ENCODE measurements at places on chromosomes 7 and 10.

- DNase-seq = no peak
These were observed 406.1 kb upstream of the FZD8 start for GRCh38 chr10:36048236-36048635.

DNA sequence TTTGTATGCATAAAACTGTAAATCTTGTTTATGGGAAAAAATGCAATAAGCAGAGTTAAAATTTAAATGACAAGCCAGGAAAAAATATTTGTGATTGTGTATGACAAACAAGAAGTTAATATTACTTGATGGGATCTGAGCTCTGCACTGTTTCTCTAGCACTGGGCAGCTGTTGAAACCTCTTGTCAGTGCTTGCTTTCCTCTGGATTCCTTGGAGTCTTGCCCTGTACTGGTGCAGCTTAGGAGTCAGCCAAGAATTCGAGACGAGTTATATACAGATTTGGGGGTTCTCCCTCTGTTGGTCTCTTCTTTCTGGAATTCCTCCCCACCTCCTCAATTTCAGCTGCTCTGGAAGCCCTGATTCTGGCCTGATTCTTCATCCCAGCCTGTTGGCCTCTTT, 24.3 kb upstream of the OPN4 start:
- DNase-seq = no peak

DNA sequence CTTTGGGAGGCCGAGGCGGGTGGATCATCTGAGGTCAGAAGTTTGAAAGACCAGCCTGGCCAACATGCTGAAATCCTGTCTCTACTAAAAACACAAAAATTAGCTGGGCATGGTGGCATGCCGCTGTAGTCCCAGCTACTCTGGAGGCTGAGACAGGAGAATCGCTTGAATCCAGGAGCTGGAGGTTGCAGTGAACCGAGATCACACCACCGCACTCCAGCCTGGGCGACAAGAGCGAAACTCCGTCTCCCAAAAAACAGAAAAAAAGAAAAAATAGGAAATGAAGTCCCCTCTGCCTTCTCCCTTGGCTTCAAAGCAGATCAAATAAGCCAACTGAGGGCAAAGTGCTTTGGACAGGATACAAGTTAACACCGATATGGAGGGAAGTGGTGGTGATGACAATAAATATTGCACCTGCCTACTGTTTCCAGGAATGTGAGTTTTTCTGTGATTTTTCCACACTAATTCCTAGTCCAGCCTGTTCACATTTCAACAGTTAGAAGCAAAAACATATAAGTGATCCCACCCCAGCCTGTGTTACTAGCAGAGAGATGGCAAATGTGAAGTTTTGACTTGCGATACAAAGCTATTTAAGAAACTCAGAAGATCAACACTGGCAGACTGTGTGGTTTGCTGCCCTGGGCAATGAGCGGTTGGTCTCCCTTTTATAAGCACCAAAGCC, 291.2 kb upstream of the AOAH start:
- DNase-seq = no peak

DNA sequence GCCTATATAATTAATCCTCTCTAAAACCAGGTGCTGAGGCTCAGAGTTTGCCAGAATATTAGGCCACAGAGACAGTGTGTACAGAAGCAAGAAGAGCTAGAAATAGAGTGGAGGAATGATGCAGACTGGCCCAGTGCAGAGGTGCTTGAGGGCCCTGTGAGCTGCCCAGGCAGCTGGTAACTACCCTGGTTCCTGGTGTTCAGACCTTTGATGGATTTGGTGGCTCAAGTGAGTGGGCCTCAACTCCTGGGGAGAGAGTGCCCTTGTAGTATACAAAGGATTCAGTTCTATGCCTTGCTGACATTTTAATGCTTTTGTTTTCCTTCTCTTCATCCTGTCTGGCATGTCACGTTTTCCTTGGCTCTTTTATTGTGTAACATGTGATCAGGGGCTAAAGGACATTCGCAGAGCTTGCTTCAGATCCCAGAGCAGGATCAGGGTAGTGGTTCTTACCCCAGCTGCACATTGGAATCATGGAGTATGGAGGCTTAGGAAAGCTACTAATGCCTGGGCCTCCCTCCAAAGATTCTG, 20.0 kb downstream of the LRRC4 start:
- no peak for DNase-seq

DNA sequence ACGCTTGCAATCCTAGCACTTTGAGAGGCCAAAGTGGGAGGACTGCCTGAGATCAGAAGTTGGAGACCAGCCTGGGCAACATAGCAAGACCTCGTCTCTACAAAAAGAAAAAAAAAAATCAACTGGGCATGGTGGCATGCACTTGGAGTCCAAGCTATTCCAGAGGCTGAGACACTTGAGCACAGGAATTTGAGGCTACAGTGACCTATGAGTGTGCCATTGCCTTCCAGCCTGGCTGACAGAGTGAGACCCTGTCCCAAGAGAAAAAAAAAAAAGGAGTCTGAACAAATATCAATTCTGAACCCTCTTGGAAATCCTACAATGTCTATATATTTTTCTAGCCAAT, 126.8 kb upstream of the NRP1 start:
- no peak for DNase-seq

- no peak for DNase-seq
These were observed 166.3 kb downstream of the RNF133 start for GRCh38 chr7:122532406-122533269.

- no peak for DNase-seq
These were observed 5.9 kb upstream of the INHBA start for GRCh38 chr7:41708581-41709358.

DNA sequence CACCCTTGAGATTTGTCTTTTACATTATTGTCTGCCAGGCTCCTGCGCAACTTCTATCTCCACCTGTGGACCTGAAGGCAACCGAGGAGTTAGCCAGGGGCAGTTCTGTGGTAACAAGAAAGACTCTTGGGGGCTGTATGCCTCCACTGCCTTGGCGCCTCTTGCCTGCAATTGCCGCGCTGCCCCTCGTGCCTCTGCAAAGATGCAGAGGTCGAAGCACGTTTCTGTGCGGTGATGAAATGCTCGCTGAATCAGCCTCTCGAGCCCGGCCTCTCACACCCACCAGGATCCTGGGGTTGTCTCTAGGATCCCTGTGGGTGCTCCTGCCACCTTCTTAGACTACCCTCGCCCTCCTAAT, 486 bp upstream of the LHFPL3 start:
- no peak for DNase-seq

DNA sequence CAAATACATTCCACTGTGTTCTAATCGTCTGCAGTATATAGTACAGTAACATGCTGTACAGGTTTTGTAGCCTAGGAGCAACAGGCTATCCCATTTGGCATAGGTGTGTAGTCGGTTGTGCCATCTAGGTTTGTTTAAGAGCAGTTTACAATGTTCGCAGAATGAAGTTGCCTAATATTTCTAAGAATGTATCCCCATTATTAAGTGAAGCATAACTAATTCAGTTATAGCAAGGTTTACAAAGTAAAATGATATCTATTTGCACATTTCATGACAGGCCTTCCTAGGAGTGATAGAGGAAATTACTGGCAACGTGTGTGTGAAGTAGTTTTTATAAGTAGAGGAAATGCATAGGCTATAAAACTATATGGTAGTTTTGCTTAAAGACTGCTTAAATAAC, 4.0 kb downstream of the CREM start:
- DNase-seq = no peak

GRCh38 chr10:29862923-29863614, 196.3 kb downstream of the JCAD start:
- DNase-seq = no peak

DNA sequence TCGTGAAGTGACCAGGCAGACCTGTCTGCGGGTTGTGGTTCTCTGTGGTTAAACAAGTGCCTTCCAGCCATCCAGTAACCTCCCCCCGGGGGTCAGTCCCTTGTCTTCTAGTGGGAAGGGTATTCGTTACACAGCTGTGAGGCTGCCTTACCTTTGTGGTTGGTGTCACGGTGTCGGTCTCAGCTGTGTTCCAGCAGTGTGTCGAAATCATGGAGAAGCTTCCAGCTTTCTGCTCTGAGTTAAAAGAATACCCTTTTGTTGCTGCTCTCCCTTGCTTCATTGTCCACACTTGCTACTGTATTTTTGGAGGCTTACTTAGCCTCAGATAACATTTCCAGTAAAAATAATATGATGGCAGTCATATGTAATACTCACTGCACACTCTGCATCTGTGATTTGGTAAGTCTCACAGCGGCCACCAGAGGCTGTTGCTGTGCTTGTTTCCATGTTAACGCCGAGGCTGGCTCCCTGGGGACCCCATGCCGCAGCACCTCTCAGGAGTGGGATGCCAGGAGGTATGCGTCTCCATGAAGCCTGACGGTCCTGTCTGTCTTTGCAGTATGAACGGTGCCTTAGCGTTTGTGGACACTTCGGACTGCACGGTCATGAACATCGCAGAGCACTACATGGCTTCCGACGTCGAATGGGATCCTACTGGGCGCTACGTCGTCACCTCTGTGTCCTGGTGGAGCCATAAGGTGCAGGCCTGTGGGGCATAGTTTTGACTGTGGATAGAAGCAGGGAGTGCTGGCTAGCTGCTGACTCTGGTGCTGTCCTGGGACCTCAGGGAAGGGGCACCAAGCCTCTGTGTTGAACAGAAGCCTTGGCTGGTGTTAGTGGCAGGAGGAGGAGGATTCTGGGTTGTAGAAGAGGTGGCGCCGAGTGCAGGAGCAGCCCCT, 20.5 kb downstream of the EIF3B start:
- DNase-seq = no peak

DNA sequence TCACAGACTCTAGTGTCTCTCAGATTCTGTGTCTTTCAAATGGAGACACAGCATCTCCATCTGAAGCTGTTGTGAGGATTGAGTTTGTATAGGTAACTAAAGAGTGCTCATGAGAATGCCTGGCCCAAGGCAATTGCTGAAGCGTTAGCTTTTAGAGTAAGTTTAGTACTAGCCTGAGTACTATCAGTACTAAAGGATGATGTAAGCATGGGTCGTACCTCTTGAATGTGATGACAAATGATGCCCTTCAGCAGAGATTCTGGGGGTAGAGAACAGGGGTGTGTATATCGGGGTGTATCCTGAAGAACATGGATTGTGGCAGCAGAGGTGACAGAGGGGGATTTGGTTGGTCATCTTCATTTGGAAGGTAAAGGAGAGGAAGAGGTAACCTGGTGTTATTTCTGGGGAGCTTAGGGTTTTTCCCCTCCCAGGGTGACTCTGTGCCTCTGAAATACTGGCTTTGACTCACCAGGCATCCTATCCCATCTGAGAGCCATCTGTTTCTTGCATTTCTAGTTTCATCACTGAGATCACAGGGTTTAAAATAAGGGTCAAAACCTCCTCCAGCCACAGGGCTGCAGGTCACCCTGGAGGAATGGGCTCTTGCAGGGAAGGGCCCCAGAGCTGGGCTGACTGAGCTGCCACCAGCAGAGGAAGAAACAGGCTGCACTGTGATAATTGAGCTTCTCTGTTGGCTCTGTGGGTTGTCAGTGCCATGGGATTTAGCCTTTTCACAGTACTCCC, 756.0 kb downstream of the KCNMA1 start:
- no peak for DNase-seq

DNA sequence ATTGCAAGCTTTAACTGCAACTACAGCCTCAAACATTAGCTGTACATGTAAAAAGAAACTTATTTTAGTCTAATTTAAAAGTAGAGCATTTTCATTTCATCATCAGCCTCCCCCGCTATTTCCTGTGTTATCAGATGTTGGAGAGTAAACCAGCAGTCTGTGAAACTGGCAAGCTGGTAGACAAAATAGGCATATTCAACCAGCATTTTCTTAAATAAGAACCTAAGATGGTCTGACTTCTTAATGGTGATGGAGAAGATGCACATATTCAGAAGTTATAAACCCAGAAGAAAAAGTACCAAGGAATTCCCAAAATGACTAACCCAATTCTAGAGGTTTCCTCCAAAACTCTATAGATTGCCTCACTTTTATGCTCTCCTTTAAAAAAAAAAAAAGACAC, 24.9 kb downstream of the PIK3AP1 start:
- no peak for DNase-seq

DNA sequence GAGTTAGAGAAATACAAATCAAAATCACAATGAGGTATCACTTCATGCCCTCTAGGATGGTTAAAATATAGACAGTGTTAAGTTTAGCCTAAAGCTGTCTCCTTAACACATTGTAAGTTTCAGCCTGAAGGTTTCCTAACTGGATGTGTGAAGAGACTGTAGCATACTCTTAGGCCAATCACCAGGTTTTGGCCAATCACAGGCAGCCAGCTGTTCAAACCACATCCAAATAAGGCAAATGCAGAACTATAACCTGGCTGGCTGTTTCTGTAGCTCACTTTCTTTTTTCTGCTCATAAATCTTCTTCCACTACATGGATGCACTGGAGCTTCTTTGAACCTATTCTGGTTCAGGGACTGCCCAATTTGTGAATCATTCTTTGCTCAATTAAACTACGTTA, 19.7 kb downstream of the ESYT2 start:
- no peak for DNase-seq

- no peak for DNase-seq
These were observed 529.4 kb upstream of the IGFBP3 start for GRCh38 chr7:46450425-46450824.

GRCh38 chr7:156470399-156471320, 169.9 kb upstream of the RNF32 start:
- DNase-seq = no peak
